Nucleus accumbens (tissue), 56 donors: ENCODE measurements at places on chromosomes 4 and X.

- no peak for DNase-seq
Measured at GRCh38 chr4:30833206-30833605, 113.0 kb downstream of the PCDH7 start.

GRCh38 chr4:14348506-14348905, 653.8 kb upstream of the CPEB2 start:
- no peak for DNase-seq

- DNase-seq: no peak
Measured at GRCh38 chrX:31889088-31889487, 817.2 kb upstream of the FTHL17 start.

GRCh38 chr4:171221181-171221580, 592.0 kb upstream of the GALNTL6 start:
- DNase-seq: no peak

DNA sequence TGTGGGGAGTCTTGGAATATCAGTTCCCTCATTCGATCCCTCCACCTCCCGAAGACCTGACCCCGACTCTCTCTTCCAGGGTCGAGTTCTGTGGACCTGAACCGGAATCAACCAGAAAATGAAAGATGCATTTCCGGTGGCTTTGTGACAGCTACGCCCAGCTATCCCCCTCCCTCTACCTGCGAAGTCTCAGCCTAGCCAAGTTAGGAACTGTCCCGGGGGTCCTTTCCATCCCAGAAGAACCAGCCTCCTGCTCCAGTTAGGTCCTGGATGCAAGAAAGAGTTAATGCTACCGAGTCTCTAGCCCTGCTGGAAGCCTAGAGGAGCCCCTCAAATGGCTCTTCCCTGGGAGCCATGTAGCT, 13.4 kb upstream of the ETDC start:
- DNase-seq: no peak

DNA sequence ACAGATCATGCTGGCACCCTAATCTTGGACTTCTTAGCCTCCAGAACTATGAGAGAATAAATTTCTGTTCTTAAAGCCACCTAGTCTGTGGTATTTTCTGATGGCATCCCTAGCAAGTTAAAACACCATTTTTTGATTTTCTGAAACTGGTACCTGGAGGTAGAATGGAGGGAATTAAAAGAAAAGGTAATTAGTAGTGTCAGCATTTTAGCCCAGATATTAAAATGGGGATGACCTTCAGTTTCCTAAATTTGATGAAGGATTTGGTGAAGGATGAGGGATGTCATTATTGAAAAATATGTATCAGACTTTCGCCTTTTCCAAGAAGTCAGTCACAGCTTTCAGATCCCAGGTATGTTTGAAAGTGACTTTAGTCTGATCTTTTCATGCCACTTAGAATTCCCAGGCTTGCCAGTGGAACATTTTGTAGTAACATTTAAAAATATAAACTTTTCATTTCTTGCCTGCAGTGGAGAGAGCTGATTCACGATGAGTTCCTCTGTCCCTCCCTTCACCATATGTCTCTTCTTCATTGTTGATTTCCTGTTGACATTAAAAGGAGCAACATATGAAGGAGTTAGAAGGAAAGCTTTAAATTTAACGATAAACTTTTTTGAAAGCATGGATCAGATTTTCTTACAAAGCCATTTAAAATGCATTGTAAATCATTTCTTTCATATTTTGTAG, 169.4 kb downstream of the SLIT2 start:
- DNase-seq: no peak

DNA sequence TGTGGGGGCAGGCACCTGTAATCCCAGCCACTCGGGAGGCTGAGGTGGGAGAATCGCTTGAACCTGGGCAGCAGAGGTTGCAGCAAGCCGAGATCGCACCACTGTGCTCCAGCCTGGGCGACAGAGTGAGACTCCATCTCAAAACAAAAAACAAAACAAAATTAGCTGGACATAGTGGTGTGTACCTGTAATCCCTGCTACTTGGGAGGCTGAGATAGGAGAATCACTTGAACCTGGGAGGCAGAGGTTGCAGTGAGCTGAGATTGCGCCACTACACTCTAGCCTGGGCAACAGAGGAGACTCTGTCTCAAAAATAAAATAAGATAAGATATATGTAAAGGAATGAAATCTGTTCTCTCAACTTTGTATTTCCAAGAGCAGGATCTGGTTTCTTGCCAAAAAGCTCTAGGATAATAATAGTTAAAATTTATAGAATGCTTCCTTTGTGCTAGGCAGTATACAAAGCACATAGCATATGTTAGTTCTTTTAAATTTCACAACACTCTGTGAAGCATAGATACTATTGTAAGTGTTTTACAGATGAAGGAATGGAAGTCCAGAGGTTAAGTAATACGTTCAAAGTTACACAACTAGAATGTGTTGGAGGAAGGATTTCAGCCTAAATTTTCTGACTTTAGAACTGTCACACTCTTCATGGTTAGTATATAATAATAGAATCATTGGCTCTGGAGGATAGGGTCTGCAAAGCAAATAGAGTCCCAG, 10.3 kb downstream of the MRPL1 start:
- DNase-seq: no peak
